Cardiac muscle cell (in vitro differentiated cells and primary cell): ENCODE measurements at places on chromosomes 16 and 17. TPM values are rescaled to one million over a fixed set of nuclear protein-coding genes. Genes with fewer than 3 reads are reported as not detected.

- no peak for DNase-seq
Observed at GRCh38 chr17:75130059-75130631, 1.4 kb downstream of the NT5C start.

DNA sequence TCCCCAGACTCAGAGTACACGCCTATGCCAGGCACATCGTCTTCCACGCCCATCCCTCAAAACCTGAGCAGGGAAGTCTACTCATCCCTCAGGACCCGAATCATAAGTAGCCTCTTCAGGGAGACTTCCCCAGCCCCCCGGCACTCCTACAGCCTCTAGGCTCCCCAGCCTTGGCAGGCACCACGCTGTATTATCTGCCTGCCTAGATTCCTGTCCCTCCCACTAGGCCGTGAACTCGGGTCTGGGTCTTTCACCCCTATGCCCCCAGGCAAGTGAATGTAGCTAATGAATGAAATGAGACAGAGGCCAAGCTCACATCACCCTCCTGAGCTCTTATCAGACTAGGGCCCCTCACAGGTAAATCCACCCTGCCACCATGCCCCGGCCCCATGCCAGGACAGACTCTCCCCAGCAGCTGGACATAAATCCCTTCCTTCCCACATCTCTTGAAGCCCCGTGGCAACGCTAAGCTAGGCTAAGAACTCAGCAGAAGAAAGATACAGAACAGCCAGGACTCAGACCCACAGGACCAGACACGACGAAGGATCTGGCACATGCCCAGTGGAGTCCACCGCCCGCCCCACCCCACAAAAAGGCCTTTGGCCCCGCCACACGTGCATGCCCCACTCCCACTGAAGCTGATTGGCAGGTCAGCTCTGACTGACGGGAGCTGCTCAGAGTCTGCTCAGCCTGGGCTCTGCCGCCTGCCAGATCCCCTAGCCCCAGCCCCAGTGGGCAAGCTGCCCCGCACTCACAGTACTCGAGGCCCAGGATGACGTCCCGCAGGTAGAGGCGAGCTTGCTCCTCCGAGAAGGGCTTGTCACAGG is 13.0 kb downstream of the CAMKK1 start:
- no peak for DNase-seq

GRCh38 chr16:71515026-71515425 is 11.2 kb upstream of the CHST4 start:
- no peak for DNase-seq

DNA sequence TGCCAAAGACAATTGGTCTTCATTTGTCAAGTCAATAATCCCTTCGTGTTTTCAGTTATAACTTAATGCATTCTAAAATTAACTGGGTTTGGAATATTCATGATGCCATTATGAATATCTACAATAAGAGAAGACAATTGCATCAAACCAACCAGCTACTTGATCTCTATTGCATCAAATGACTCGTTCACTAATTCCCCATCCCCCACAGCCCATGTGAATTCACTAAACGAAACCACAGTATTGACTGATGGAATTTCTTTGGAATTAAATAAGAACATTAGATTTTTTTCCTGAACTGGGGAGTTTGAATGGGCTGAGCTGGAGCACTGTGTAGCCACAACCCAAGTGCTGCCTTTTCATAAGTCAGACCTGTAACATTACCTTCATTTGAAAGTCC is 65.3 kb downstream of the HS3ST3B1 start:
- no peak for DNase-seq

GRCh38 chr16:57519796-57520360 is 16.5 kb downstream of the CCDC102A start:
- DNase-seq, result peak; percentile 79

DNA sequence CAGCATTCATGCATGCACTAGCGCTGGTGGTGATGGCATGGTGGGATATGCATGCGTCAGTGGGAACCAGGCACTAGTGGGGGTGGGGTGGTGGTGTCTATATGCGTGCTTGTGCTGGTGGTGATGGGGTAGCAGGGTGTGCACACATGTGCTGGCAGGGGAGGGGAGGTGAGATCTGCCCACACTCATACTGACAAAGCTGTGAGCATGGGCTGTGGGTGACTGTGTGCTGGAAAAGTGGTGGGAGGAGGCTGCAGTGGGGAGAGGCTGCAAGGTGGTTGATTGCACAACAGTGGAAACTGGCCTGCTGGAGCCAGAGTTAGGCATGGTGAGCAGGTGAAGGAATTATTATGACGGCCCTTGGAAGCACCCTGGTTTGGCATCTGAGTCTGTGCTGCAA is 31.3 kb upstream of the TEKT1 start:
- DNase-seq, result no peak

- no peak for DNase-seq
Observed at GRCh38 chr17:55319933-55320593, 55.3 kb downstream of the HLF start.

Gene KCNH4
- polyA plus RNA-seq, result not detected in 2 replicates

Gene GDPD1
- 2.0 and 4.7 TPM in 2 replicates for polyA plus RNA-seq
